MM.1S (cell line): ENCODE measurements at places on chromosomes 4 and X.

- DNase-seq: no peak
- H3K36me3 ChIP-seq: no peaks in the 10 kb centered on the region
- H3K4me1 ChIP-seq: no peaks in the 10 kb centered on the region
Measured at GRCh38 chrX:68826113-68826980, 2.5 kb upstream of the EFNB1 start.

DNA sequence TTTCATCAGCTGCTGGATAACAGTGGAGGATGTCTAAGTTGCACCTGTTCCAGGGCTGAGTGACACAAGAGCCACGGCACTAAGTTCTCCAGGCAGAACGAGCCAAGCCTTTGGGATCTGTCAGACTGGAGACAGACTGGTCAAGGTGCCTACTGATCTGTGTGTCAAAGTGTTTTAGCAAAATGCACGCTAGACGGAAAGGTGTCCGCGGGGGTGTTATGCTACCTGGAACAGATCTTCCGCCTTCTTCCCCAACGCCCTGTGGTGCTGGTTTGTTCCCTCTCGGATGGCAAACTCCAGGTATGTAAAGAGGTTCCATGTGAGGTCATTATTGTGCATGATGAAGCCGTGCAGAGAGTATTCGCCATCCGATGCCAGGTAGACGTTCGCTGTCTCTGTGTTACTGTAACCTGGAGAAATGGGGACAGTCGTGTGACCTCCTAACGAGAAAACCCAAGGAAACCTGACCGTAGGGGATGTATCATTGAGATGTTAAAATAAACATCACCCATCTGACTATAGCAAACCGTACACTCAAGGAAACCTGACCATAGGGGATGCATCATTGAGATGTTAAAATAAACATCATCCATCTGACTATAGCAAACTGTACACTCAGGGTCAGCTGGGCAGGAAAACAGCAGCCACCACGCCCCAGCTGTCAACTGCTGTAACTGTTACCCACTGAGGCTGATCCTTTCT is 29.7 kb upstream of the SLC25A6 start:
- no peak overlapping the region for H3K4me3 ChIP-seq
- H3K27ac ChIP-seq: no peak overlapping the region
- no peak for DNase-seq
- H3K36me3 ChIP-seq: no peaks in the 10 kb centered on the region
- no peaks in the 10 kb centered on the region for H3K27me3 ChIP-seq
- H3K4me1 ChIP-seq: no peaks in the 10 kb centered on the region

DNA sequence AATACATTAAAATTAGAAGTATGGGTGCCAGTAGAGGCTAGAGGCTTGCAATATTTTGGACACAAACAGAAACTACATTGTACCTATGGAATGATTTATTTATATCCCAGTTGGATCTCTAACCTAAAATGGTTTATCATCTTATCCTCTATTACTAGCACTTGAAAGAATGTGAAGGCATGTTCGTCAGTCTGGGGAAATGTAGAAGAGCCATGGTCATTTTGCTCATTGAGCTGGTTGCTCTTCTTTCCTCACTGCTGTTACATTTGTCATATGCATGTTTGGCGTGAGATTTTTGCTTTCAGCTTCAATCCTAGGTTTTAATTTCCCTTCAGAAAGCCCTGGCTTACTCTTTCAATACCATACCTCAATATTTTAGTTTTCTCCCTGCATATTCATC is 82.4 kb upstream of the MYOZ2 start:
- H3K36me3 ChIP-seq: no peaks in the 10 kb centered on the region
- no peaks in the 10 kb centered on the region for H3K4me1 ChIP-seq
- no peaks in the 10 kb centered on the region for H3K27me3 ChIP-seq
- DNase-seq: no peak
- H3K27ac ChIP-seq: no peak overlapping the region
- H3K4me3 ChIP-seq: no peak overlapping the region

- DNase-seq: no peak
- no peaks in the 10 kb centered on the region for H3K36me3 ChIP-seq
- no peak overlapping the region for H3K4me3 ChIP-seq
- H3K4me1 ChIP-seq: no peaks in the 10 kb centered on the region
- H3K27me3 ChIP-seq: no peaks in the 10 kb centered on the region
- H3K27ac ChIP-seq: no peak overlapping the region
Measured at GRCh38 chr4:171629182-171629581, 184.0 kb upstream of the GALNTL6 start.

DNA sequence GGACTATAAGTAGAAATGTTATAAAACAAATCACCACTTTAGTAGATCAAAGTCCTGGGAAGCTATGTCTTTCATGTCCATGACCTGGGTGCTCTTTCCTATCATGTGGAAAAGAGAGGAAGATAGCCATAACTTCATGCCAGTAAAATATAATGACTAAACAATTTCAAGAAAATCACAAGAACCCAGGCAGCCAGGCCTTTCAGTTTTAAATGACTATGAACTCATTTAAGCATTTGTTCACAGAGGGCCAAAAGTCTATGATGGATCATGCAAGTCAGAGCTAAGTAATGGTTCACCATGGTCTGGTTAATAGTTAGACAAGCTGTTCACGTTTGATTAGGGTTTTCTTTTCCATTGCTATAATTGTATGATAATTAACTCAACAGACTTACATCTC is 155.8 kb downstream of the PPARGC1A start:
- no peaks in the 10 kb centered on the region for H3K4me1 ChIP-seq
- H3K36me3 ChIP-seq: no peaks in the 10 kb centered on the region
- no peak overlapping the region for H3K27ac ChIP-seq
- no peaks in the 10 kb centered on the region for H3K27me3 ChIP-seq

- no peak for DNase-seq
- no peaks in the 10 kb centered on the region for H3K4me1 ChIP-seq
- H3K4me3 ChIP-seq: no peak overlapping the region
- H3K36me3 ChIP-seq: no peaks in the 10 kb centered on the region
- H3K27me3 ChIP-seq: no peaks in the 10 kb centered on the region
Measured at GRCh38 chr4:166827167-166827566, 407.1 kb downstream of the SPOCK3 start.

DNA sequence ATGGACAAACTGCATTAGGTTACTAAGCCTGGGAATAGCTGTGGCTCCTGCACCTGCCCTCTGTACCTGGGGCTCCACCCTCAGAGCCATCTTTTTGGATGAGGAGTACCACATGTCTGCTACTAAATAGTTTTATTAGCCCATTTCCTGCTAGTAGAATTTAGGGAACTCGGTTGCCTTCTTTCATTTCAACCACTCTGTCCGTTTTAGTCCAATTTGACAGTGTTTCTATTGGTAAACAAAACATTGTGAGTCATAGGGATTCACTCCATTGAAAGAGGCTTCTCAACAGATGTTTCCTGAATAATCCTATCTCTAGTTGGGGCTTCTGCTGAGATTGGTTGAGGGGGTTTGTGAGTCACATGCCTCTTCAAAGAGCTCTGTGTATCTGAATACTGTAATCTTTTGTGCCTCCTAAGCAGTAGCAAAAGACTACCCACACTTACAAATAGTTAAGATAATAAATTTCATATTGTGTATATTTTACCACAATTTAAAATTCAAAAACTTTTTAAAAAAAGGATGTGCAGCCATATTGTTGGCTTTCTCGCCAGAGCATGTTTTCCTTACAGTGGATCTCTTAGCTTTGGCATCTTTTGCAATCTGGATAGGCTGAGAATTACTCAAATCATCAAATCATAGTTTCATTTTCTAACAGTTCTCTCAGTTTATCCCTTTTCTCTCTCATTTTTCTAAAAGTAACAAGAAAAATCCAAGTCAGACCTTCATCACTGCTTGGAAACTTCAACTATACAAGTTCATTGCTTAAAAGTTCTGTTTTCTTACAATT is 9.9 kb downstream of the FAM200B start:
- no peak for DNase-seq
- no peak overlapping the region for H3K27ac ChIP-seq
- no peak overlapping the region for H3K4me3 ChIP-seq
- no peaks in the 10 kb centered on the region for H3K27me3 ChIP-seq
- no peaks in the 10 kb centered on the region; the same call in 1 of the 2 replicates for H3K36me3 ChIP-seq

DNA sequence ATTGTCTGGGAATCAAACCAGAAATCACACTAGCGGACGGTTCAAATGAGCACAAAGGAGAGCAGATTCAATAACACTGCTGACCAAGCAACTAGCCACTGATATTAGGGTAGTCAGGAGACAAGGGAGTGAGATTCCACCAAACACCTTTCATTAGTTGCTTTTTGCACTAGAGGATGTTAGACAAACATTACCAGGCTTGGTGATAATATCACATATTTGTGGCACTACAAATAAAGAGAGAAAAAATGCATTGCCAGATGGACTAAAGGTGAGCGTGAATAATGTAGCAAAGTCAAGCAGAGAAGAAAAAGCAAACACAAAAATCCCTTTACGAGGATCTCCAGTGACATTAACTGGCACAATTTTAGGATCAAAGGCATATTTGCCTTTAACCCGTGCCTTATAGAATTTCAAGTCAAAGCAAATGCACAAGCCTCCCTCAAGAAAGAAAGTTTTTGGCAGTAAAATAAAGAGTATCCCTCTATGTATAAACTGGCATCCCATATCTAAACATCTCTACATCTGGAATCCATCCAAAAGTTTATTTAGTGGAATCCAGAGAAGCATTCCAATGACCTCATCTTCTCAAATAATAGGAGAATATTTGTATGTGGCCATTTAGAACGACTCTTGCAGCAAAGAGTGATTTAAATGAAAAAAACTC is 290.9 kb downstream of the KCTD8 start:
- no peak for DNase-seq
- no peaks in the 10 kb centered on the region for H3K4me1 ChIP-seq
- H3K27me3 ChIP-seq: no peaks in the 10 kb centered on the region

DNA sequence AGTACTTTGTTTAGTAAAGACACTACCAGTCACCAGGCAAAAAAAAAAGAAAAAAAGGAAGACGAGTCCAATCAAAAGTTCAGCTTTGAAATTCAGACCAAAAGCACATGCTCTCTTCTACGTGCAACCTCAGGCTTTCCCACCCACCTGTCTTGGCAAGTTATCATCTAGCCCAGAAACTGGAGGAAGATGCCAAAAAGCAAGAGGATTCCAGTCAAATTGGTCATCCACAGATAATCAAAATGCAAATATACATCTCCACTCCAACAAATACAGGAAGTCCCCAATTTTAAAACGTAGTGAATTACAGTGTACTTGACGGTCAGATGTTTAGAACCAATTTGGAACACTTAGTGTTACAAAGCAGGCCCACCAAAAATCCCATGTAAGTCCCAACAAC is 96.5 kb downstream of the PALLD start:
- H3K4me1 ChIP-seq: no peaks in the 10 kb centered on the region
- DNase-seq: no peak
- H3K36me3 ChIP-seq: no peaks in the 10 kb centered on the region
- H3K27ac ChIP-seq: no peak overlapping the region
- no peaks in the 10 kb centered on the region for H3K27me3 ChIP-seq

DNA sequence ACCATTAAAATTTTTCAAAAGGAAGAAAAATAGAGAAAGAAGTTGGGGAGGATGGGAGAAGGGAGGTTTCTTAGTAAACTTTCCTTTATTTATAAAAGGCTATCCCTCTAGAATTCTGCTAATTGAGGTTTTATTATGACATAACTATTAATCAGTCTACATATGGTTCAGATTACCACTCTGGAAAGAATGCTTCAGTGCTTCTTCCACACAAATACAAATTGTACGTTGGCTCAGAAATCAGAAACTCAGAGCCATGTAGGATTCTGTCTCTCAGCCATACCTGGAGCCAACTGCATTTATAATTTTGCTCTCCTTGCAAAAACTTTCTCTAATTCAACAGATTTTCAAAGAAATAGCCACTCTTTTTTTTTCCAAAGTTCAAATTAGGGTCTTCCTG is 37.1 kb downstream of the SRPX start:
- no peaks in the 10 kb centered on the region for H3K4me1 ChIP-seq
- H3K4me3 ChIP-seq: no peak overlapping the region
- no peaks in the 10 kb centered on the region for H3K27me3 ChIP-seq

- no peak overlapping the region for H3K4me3 ChIP-seq
- DNase-seq: no peak
- H3K27me3 ChIP-seq: no peaks in the 10 kb centered on the region
- H3K27ac ChIP-seq: no peak overlapping the region
- H3K36me3 ChIP-seq: no peaks in the 10 kb centered on the region
- H3K4me1 ChIP-seq: no peaks in the 10 kb centered on the region
Measured at GRCh38 chrX:20829665-20830491, 544.3 kb upstream of the CNKSR2 start.

- H3K27ac ChIP-seq: no peak overlapping the region
- H3K4me3 ChIP-seq: no peak overlapping the region
- H3K36me3 ChIP-seq: no peaks in the 10 kb centered on the region
- DNase-seq: no peak
- no peaks in the 10 kb centered on the region for H3K4me1 ChIP-seq
Measured at GRCh38 chr4:138199568-138200235, 42.4 kb downstream of the SLC7A11 start.

- no peaks in the 10 kb centered on the region for H3K4me1 ChIP-seq
- no peaks in the 10 kb centered on the region for H3K36me3 ChIP-seq
- H3K27me3 ChIP-seq: no peaks in the 10 kb centered on the region
- H3K27ac ChIP-seq: no peak overlapping the region
- no peak for DNase-seq
- no peak overlapping the region for H3K4me3 ChIP-seq
Measured at GRCh38 chrX:38799995-38800580, 1.2 kb upstream of the MID1IP1 start.

DNA sequence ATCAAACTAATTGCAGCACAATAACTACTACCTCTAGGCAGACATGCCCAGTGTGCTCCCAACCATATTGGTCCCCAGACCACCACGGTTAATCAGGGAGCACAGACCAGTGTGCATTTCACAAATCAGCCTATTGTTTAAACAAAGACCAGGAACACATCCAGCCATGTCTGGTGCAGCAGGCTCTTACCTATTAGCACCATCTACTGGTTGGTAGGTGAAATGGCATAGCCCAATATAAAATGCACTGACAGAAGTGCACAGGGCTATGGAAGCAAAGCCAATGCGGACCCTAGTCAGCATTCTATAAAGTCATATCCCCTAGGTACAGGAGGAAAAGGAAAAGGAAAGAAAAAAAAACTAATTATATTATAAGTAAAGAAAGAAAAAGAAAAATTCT is 15.5 kb upstream of the CYLC1 start:
- no peaks in the 10 kb centered on the region for H3K27me3 ChIP-seq
- peak; percentile 68 for DNase-seq
- H3K4me1 ChIP-seq: no peaks in the 10 kb centered on the region
- no peaks in the 10 kb centered on the region for H3K36me3 ChIP-seq
- no peak overlapping the region for H3K4me3 ChIP-seq
- H3K27ac ChIP-seq: no peak overlapping the region

DNA sequence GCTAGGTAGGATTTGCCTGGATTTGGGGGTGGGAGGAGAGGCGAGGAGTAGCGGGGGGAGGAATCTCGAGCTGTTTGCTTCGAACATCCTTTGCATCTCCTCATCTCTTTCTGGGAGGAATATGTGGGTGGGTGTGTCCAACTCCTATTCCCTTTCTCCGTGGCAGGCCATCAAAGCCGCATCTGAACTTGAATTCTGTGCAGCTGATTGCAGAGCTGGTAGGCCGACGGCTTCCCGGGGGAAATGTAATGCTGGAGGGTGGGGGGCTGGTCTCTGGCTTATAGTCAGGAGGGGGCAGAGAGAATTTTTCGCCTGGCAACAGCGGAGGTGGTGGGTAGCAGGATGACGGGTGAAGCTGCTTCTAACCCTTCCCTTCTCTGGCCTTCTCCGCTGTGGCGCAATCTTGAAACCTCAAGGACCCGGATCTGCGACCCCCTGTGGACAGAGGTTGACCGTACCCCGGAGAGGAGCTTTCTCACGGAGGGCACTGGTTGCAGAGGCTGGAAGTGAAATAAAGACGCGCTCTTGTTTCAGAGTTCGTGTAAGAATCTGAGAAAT is 628 bp downstream of the ZCCHC12 start:
- H3K27me3 ChIP-seq: no peaks in the 10 kb centered on the region
- no peak overlapping the region for H3K27ac ChIP-seq
- H3K4me3 ChIP-seq: peak overlapping the region; percentile 34; the same call in 1 of the 2 replicates
- no peaks in the 10 kb centered on the region for H3K36me3 ChIP-seq
- DNase-seq: no peak
